Stimulated activated CD4-positive, alpha-beta T cell treated with anti-CD3 and anti-CD28 coated beads, Interleukin-1b, Interleukin-23, amount 100 ng/mL, for 48 hours (primary cell): ENCODE measurements at places on chromosomes 2 and 18.
A peak's percentile ranks its signal among the peaks of the same experiment; 100 is the strongest.

- DNase-seq = no peak
These were observed 1.5 kb downstream of the HES6 start for GRCh38 chr2:238238311-238238765.

DNA sequence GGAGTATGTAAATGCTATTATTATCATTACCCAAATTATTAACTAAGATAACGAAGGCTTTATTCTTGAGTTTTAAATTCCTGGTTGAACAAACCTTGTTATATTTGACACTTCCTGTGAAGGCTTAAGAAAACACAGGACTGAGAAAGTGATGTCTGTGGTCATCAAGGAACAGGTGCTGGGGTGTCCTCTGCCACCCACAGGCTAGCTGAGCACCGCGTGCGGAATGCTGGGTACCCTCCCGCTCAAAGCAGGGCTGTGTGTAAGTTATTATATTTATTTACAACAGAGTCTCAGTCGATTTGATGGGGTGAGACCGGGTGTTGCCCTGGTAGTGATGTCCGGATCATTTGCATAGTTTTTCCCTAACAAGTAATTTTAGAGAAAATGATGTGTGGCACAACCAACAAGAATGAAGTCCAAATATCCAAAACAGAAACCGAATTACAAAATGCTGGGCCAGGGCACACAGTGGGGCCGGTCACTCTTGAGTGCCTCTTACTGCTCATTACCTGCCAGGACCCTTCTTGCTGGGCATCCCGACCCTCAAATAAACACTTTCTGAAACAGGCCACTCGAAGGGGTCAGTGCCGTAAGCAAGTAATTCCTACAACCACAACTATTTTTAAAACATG, 49.2 kb downstream of the TMEM18 start:
- DNase-seq = no peak

GRCh38 chr18:58789876-58790240, 74.8 kb upstream of the ZNF532 start:
- DNase-seq = no peak

- no peak for DNase-seq
These were observed 38.3 kb upstream of the RALBP1 start for GRCh38 chr18:9437021-9437437.

- DNase-seq = no peak
These were observed 9.6 kb downstream of the GAREM2 start for GRCh38 chr2:26182441-26182840.

DNA sequence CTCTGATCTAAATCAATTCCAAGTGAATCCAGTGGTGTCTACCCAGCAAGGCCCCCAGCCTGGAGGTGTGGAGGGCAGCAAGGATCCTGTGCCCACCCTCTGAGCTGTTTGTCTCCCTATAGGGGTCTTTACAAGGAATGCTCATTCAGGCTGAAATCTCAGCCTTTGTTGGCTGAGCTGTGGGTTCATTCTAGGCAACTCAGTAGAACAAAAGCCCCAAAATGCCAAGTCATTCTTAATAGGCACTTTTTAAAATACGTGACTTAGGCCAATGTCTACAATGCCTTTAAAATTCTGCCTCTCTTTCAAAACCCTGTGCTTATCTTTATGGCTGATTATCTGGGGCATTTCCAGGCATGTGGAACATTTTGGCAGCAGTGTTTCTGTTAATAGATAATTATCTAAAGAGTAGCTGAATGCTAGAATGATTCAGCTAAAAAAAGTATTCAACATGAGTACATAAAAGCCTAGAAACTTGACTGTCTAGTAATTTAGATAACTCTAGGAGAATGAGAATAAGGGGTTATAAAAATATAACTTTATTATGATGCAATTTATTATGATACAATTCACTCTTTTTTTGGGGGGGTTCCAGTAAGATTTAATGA, 7.4 kb downstream of the UGT1A6 start:
- no peak for DNase-seq

DNA sequence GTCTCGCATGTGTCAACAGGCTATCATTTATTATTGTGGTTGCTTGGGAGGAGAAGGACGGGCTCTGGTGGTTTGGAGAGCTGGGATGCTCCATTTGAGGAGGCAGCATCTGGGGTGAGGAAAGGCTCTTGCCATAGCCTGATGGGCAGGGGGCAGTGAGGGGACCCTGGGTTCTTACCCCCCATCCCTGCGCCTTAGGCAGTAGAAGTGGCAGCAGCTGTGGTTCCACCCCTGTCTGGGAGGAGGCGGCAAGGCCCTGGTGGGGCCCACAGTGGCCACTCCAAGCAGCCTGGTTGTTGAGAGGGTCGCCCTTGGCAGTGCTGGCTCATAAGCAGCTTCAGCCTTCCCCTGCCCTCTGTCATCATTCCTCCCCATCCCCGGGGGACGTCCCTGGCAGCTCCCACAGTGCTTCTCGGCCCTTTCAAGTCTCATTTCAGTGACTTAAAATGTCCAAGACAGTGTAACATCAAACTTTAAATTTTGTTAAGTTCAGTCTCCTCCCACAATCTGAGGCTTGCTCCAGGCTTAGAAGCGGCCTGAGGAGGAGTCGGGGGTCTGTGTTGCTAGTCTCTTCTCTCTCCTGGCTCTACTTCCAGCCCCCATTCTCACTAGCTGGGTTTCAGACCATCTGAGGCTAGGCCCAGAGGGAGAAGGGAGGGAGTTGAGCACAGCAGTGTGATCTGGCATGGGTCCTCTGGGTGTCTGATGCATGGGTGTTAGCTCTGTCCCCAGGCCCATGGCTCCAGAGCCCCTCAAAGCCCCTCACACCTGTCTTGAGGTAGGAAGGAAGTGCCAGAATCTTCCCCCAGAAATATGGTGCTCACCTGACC, 34.9 kb upstream of the PTPN4 start:
- no peak for DNase-seq

- DNase-seq = no peak
These were observed 107.7 kb downstream of the BCL11A start for GRCh38 chr2:60445684-60446179.

DNA sequence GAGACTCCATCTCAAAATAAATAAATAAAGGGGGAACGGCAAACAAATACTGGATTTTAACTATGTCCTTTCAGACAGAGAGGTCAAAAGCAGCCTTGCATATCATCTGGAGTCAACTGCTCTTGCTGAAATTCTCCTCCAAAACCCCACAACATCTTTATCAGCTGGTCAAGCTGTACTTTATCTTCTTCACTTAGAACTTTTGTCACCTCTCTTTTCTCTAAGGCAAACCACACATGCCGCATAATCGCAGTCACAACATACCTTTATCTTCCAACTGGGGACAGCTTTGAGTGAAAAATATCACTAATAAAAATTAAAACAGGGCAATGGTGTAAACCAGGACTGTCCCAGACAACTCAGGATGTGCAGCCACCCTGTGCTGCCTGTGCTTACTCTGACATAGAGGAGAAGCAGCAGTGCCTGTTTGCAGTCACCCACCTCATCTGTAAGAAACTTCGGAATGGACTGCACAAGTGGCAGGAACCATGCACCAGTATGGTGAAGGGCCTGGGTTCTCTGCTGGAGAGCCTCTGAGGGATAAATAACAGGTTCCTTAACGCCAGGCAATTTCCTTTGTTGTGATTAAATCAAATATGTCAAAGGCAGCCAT, 6.2 kb downstream of the MPPE1 start:
- no peak for DNase-seq

DNA sequence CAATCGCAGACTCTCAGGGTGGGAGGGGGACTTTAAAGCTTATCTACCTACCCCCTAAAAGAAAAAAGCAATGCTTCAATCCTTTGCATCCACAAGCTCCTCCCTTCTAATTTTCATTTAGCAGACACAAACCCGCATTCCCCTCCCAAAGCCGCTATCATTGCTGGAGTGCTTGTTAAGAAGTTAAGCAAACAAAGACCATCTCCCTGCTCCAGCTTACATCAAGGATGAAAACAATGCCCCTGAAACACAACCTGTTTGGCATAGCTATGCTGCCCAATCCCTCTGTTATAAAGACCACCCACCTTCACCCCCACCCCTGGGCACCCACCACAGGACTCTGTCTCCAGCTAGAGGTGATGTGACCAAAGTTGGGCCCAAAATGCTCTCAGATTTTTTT, 33.0 kb downstream of the REEP1 start:
- no peak for DNase-seq

DNA sequence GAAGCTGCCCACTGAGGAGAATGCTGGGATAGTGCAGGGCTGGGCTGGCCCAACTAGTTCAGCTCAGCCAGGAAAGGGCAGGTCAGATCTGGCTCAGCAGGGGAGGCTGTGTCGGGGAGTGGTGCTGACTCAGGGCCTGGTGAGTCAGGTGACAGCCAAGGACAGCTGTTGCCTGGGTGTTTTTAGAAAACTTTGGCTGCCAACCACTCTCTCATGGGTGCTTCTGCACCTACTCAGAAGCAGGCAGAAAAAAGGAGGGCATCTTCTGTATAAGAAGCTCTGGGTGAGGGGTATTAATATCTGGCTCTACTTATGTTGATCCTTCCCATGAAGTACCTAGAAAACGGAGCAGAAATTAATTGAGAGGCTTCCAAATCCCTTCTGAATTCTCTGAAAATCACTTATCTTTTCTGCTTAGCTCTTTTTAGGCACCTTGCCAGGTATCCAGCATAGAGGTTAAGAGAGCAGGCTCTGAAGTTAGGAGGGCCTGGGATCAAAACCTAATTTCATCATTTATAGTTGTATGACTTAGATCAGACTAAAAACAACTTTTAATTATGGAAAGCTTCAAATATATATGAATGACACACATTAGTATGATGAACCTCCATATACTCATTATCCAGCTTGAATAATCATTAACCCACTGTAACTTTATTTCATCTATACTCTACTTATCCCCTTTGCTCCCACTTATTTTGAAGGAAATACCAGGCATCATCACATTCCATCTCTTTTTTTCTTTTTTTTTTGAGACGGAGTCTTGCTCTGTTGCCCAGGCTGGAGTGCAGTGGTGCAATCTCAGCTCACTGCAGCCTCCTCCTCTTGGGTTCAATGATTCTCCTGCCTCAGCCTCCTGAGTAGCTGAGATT, 15.5 kb upstream of the RAB10 start:
- DNase-seq = peak; percentile 52

GRCh38 chr2:9782197-9782719, 61.0 kb upstream of the TAF1B start:
- DNase-seq = peak; percentile 86

GRCh38 chr2:199910338-199911051, 598 bp upstream of the C2orf69 start:
- no peak for DNase-seq

GRCh38 chr18:7023063-7023580, 94.5 kb downstream of the LAMA1 start:
- no peak for DNase-seq

DNA sequence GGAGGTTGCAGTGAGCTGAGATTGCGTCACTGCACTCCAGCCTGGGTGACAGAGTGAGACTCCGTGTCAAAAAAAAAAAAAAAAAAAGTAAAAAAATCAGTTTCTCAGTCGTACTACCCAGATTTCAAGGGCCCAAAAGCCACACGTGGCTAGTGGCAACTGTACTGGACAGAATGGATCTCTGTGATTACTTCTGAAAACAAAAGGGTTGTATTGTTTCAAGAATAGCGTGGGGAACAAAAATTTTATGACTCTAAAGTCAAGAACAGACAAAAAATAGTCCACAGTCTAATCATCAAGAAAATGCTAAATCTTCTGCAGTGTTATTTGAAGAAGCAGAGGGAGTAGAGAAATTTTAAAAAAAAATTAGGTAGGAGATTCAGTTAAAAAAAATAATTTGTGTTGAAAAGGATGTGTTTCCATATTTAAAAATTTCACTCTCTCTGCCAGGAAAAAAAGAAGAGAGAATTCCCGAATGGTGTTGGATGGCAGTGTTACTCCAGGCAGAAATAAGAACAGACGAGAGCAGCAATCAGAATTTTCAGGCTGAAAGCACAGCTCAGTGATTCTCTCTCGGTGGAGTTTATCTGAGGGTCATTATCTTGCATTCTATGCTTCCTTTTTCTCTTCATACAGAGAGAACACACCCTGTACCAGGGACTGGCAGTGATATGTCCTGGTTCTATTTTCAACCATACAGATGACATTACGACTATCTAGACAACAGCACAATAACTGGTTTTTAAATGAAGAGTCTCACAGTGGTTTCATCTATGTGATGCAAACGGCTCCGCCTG, 61.8 kb downstream of the CABYR start:
- no peak for DNase-seq

DNA sequence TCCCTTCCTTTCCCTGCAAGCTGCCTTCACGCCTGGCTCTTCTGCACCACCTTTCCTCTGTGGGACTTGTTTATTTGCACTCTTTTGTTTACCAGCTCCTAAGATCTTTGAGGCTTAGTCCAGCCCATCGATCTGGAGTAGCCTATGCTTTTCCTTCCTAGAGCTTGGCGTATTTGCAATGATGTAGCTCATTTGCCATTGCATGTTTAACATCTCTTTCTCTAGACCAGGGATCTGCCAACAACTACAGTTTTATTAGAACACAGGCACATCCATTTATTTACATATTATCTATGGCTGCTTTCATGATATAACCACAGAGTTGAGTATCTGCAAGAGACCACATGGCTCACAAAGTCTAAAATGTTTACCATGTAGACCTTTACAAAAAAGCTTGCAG, 150.4 kb downstream of the RAPGEF4 start:
- no peak for DNase-seq

- DNase-seq = no peak
These were observed 160.6 kb upstream of the DOK6 start for GRCh38 chr18:69239849-69240674.

DNA sequence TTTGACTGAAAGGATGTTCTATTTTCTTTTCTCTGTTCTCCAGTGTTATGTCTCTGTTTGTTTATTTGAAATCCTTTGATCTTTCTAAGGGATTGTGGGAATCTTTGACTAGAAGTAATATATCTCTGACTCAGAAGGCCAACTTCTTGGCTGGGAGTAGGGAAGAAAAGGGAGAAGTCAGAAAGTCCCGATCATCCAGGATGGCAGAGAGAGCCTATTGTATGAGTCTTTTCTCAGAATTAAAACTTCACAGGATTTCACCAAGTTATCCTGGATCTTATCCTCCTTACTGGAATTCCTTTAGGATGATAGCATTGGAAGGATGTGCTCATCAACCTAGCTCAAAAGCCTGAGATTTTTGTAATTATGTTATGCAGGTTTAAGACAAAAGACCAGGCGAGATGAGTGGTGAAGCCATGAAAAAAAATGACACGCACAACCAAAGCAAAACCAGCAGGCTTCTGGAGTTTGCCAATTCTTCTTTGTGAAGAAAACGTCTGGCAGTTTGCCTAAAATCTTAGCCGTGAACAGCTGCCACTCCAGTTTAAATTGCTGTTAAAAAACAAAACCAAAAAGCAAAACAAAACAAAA, 383.6 kb upstream of the SMIM21 start:
- no peak for DNase-seq

- no peak for DNase-seq
These were observed 8.1 kb downstream of the METTL21A start for GRCh38 chr2:207617011-207617671.

- no peak for DNase-seq
These were observed 29.1 kb downstream of the FAM178B start for GRCh38 chr2:96957244-96957643.

GRCh38 chr2:9004338-9005204, 1.1 kb upstream of the MBOAT2 start:
- DNase-seq = no peak

GRCh38 chr18:74084184-74084855, 63.3 kb downstream of the FBXO15 start:
- no peak for DNase-seq

- DNase-seq = no peak
These were observed 200.0 kb downstream of the GBX2 start for GRCh38 chr2:235968155-235968554.

- DNase-seq = no peak
These were observed 10.3 kb downstream of the MYO7B start for GRCh38 chr2:127545796-127546195.
